ENCODE measurements at places on chromosomes 12 and 14.

DNA sequence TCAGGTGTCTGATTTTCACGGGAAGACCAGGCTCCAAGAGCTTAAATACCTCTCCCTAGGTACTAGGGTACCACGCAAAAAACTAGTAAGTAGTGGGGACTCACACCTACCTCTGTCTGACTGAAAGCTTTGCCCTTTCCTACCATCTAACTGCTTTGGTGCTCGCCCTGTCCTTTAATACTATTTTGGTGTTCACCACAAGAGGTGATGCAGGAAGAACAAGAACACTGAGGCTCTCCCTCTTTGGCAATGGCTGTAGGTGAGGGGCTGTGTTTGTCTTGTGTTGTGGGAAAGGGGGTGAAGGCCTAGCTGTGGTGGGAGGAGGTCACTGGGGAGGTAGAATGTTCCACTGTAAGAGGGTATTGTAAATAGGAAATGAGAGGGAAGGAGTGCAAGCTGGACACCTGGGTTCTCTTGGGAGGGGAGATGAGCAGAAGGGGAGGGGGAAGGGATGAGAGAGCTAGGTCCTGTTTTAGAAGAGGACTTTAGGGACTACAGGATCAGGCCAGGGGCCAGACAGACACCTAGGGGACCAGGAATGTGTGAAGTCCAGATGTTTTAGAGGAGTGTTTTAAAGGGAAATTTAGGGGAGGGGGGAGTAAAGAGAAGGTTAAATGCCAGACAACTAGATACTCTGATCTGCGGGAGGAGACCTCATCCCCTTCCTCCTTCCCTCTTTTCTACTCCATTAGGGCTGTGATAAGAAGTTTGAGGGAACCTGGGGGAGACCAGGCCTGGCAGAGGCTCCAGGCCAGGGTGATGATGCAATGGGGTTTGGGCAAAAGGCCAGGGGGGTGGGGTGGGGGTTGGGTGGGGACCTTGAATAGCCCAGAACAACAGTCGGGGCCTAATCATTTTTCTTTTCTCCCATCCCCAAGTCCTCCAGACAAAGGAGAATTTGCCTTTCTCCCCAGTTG is 2.1 kb downstream of the ITGA5 start:
- DNase-seq: no peak

- DNase-seq: no peak
Measured at GRCh38 chr12:27305673-27306456, 26.8 kb upstream of the BMAL2 start.

DNA sequence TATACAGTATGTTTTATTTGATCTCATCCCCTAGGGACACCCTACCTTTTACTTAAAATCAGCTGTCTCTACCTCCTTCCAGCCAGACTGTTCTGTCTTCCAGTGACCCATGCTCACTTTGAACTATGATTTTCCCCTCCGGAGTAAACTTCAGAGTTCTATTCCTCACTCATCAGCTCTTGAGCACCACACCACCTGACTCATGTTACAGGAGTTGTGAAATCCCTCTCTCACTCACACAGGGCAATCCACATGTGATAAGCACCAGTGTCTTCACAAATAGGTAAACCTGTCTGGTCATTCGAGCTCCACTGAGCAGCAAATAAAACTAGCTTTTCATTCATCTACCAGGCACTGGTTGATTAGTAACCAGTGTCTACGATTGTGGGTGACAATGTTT is 177.3 kb upstream of the BMP4 start:
- no peak for DNase-seq

GRCh38 chr12:92331383-92331782 is 185.7 kb upstream of the BTG1 start:
- DNase-seq: no peak

- no peak for DNase-seq
Measured at GRCh38 chr12:103571286-103571685, 15.8 kb upstream of the STAB2 start.
